NCI-H1436 (cell line): ENCODE measurements at places on chromosomes 12 and 14.
A peak's percentile ranks its signal among the peaks of the same experiment; 100 is the strongest.

DNA sequence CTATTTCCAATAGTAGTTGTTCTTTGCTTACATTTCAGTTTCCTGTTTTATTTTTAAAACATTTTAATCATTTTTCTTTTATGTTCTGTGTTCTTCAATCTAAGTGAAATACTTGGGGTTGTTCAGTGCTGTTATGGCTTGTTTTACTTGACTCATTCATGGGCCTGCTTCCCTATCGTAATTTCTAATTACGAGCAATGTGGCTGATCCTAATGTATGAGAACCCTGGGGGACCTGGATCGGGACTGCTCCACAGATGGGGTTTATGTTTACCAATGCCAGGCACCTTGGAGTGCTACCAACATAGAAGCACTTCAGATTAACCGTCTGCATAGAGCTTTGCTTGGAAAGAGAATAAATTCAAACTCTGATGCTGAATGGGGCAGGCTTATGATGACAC, 29.8 kb downstream of the TECPR2 start:
- no peak for DNase-seq

GRCh38 chr12:106600503-106600902, 17.7 kb downstream of the RFX4 start:
- DNase-seq = no peak

- DNase-seq = no peak
Measured at GRCh38 chr12:92462049-92462448, 240.7 kb upstream of the PLEKHG7 start.

- no peak for DNase-seq
Measured at GRCh38 chr12:10974965-10975364, 11.7 kb downstream of the TAS2R50 start.

DNA sequence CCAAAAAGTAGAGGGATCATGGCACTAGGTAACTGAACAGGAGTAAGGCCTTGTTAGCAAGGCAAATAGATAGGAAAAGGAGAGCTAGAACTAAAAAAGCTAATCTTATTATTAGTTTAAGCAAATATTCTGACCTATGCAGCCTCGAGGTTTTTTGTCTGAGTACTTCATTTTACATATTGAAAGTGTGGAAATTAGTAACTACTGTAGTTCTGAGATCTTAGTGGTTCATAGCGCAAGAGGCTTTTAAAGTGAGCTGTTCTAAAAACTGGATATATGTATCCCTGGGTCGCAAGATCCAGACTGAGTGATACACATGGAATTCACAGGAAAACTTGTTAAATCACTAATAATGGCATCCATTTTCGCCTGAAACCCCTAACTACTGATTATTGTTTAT, 411.0 kb upstream of the SOX5 start:
- DNase-seq = no peak

DNA sequence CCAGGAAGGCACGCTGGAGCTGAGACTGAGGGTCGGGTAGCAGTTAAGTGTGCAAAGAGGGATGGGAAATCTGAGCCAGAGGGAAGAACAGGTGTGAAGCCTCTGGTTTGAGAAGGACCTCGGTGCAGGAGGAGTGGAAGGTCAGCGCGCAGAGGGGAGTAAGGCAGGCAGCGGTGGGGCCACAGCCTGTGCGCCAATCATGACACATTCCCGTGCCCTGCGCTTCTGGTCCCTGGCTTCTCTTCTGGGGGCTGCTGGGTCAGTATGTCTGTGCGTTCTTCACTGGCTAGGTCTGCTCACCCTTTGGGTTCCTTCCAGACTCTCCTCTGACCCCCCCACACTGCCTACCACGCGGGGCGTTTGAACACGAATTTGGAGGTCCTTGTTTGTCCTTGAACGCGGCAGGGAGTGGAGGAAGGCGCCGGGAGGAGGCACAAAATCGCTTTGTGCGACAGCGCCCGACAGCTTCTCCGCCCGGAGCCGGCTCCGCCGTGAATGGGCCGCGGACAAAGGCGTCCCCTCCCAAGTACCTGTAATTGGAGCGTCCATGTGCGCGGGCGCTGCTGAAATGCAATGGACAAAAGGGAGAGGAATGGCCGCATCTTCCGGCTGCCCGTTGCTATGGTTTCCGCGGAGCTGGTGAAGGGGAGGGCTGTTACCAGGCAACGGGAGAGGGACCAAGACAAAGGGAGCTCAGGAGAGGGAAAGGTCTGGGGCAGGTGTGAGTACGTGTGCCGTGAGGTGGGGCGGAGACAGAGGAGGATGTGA, 207.2 kb upstream of the SRRM4 start:
- DNase-seq = peak; percentile 91

- DNase-seq = no peak
Measured at GRCh38 chr12:13812168-13812567, 169.2 kb downstream of the GRIN2B start.

GRCh38 chr14:33393895-33394368, 455.3 kb downstream of the NPAS3 start:
- DNase-seq = peak; percentile 25

- no peak for DNase-seq
Measured at GRCh38 chr14:105993814-105994213, 467.4 kb downstream of the TMEM121 start.

- DNase-seq = no peak
Measured at GRCh38 chr12:92304371-92305055, 158.9 kb upstream of the BTG1 start.

GRCh38 chr12:128626808-128627320, 196.9 kb downstream of the SLC15A4 start:
- no peak for DNase-seq

- no peak for DNase-seq
Measured at GRCh38 chr12:127681151-127681754, 585.7 kb upstream of the TMEM132C start.

DNA sequence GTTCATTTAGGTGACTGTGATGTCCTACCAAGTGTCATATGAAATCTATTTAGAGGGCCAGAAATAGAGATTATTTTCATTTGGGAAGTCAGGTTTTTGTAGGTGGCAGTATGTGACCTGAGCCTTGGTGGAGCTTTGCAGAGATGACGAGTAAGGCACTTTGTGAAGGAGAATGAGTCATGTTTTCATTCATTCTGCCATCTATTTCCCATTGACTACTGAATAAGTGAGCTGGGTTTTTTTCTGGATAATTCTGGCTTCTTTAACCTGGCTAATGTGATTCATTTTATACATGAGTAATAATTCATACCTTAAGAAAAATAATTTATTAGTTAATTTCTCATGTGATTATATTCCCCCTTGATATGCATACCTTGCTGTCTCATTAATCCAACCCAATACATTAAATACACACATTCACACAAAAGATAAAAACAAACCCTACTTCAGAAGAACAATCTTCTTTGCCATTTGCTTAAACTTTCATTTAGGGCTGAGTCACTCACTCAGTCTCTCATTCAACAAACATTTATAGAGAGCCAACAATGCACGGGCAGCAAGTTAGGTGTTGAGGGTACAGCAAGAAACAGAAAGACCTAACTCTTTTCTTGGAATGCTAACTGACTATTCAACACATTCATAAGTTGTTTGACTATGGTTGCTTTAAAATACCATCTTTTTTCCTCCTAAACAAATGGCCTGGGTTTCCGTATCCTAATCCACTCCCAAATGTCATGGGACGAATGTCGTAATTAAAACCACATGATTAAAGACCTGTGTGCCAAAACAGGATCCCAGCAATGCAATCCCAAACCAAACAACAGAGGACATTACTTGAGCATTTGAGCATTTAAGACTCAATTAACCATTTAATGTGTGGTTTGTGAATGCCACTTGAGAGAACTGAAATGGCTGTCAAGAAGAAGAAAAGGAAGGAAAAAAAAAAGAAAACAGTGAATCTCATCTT, 78.0 kb downstream of the KITLG start:
- DNase-seq = no peak

GRCh38 chr12:101361455-101361854, 46.1 kb downstream of the ARL1 start:
- no peak for DNase-seq

DNA sequence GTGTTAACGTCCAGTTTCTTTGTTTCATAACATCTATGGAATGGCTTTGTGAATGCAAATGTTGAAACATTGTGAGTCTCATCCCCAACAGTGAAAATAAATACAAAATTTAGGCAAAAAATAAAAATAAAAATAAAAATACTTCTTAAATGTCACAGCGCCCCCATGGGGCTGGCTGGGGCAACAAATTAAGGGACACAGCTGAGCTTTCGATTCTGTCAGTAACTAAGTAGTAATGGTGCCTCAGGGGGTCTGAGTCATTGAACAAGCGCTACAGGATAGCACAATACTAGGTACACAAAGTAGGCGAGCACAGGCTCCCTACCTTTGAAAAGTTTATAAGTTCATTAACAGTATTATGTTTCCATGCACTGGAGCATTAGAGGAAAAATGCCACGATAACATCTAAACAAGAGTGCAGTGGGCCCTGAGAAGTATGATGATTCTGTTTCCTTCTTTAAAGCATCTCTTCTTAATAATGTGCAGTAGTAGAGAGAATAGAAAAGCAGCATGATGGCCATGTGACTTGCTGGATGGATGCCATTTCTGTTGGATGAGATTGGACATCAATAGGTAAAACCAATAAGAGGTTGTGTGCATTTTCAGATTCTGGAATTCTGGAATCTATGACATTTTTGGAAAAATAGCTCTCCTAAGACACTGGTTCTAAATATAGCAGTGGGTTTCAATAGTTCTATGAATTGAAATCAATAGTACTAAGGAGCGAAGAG, 667.2 kb downstream of the DIO2 start:
- DNase-seq = no peak

DNA sequence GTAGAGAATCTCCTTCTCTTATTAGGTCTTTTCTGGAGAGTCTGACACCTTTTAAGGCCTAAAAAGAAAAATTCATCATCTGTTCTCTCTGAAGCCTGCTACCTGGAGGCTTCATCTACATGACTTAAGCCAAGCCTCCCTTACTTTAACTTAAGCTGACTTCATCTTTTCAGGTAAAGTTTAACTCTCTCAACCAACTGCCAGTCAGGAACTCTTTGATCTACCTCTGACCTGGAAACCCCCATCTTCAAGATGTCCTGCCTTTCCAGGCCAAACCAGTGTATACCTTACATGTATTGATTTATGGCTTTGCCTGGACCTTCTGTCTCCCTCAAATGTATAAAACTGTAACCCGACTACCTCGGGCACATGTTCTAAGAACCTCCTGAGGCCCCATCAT, 17.5 kb downstream of the GSTZ1 start:
- no peak for DNase-seq

GRCh38 chr12:108175310-108175709, 46.2 kb downstream of the WSCD2 start:
- no peak for DNase-seq

GRCh38 chr12:13182881-13183280, 13.6 kb upstream of the EMP1 start:
- no peak for DNase-seq

GRCh38 chr12:128829861-128830504, 6.2 kb upstream of the SLC15A4 start:
- DNase-seq = no peak

GRCh38 chr14:68297876-68298468, 478.4 kb downstream of the RAD51B start:
- no peak for DNase-seq

DNA sequence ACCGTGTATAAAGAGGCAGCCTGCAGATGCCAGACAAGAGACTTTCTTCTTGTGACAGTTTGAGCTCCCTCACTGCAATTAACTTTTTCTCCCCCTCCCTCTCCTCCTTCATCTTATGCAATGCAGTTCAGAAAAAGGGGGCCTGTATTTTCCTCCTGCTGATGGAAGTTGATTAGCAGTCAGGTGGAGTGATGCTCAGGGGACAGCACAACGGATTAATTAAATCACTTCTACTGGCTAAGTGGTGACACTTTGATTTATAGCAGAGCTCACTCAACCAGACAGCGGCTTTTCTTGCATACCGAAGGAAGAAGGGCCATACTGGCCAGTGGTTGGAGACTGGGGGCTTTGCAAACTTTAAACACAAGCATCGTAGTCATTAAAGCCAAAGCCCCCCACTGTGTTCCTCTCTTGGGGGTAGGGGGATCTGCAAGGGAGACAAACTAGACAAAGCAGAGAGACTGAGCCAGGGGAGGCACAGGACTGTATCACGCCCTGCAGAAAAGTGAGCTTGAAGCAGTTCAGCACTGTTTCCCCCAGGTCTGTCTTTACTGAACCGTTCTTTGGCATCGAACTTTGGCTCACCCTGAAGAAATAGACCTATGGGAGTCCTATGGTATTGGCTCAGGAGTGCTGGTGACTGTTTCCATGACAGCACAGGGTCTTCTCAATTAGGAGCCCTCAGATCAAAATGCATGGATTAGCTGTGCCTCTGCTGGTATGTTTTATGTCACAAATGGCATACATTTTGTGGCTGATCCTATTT, 47.7 kb downstream of the SPRING1 start:
- peak; percentile 40 for DNase-seq

DNA sequence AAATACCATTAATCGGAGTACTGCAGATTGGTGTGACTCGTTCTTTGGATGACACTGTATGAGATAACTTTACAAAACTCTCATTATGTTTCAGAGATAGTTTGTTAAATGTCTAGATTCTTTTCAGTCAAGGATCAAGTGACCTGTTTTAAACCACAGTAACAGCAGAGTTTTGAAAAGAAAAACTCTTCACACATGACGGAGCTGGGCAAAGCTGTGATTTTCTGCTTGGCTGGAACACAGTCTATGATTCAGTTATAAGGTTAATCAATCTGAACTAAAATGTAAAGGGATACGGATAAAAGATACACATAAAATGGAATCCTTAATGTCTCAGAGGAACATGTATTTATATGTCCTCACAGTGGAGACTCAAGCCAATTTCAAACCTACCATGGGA, 573.2 kb downstream of the PRKD1 start:
- DNase-seq = no peak

GRCh38 chr12:111467092-111467856, 61.6 kb downstream of the SH2B3 start:
- no peak for DNase-seq
